Stimulated activated CD8-positive, alpha-beta memory T cell treated with anti-CD3 and anti-CD28 coated beads, Interleukin-7, amount 100 ng/mL, for 4 hours (primary cell): ENCODE measurements at places on chromosomes 4 and X.

- no peak for DNase-seq
Observed at GRCh38 chr4:38166768-38167167, 206.6 kb downstream of the PTTG2 start.

DNA sequence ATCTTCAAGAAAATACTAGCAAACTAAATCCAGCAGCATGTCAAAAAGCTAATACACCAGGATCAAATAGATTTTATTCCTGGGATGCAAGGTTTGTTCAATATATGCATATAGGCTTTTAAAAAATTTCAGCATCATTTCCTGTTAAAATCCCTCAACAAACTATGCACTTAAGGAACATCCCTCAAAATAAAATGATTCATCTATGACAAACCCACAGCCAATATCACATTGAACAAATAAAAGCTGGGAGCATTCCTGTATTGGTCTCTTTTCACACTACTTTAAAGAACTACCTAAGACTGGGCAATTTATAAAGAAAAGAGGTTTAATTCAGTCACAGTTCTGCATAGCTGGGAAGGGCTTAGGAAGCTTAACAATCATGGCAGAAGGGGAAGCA is 726.7 kb downstream of the GRXCR1 start:
- no peak for DNase-seq

DNA sequence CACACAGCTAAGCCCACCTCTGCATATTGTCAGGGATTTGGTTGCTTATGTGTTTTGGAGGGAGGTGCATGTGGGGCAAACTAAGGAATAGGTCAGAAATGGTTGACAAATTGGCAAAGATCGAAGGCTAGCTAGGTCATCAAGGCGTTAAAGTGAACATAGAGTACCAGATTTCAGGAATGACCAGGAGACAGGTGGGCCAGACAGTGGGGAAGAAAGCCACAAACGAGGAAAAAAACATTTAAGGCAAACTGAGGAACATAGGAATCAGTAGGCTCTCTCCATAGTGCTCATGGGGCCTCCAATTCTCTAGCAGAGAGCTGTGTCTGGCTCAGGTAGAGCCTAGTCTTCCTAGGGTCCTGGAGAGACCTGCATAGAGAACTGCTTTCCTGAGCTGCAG is 57.4 kb downstream of the CNGA2 start:
- no peak for DNase-seq

- no peak for DNase-seq
Observed at GRCh38 chr4:143357161-143357845, 20.6 kb downstream of the GAB1 start.

DNA sequence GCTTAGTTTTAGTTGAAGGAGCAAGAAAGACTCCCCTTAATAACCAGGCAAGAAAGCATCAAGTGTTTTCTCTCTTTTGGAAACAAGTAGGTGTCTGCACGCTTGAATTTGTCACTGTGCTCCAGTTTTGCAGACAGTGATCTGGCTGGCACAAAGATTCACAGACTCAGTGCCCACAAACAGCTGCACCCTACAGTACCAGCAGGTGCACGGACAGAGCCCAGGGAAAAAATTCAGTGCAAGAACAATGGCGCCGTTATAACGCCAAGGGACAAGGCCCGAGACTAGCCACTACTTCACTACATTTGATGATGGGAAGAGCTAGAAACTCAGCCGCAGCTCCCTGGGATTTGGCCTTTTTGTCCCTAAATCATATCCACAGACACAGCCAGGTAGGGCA is 56.0 kb downstream of the ZNF827 start:
- DNase-seq: no peak

DNA sequence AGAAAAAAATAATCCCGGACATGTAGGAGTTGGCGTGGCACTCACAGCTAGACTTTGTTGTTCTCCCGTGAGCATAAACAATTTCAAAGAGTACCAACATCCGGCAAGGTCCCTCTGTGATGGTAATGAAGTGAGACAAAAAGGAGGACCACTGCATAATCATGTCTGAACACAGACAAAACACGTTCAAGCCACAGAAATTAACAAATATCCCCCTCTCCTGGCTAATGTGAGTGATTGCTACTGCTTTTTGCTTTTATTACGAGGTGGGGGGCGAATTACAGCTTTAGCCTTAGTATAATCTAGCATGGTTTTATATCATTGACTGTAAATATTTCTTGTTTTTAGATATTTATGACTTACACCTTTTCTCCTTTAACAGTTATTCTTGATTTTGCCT is 118.5 kb downstream of the PLS3 start:
- DNase-seq: no peak

GRCh38 chr4:156738766-156739165 is 232.8 kb downstream of the PDGFC start:
- DNase-seq: no peak

- no peak for DNase-seq
Observed at GRCh38 chr4:86096373-86096772, 263.5 kb downstream of the MAPK10 start.

DNA sequence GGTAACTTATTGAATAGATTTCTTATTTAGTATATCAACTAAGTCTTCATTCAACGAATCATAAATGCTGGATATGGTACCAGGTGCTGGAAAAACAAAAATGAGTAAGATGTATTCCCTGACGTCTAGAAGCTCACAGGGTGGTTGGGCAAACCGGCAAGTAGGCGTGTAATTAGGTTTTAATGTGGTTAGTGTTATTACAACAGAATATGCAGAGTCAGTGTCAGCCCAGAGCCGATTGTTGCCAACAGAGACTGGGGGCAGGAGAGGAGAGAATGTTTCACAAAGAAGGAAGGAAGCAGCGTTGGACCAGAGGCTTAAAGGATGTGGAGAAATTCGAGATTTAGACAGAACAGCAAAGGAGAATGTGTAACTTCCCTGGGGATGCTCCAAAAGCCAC is 111.7 kb downstream of the TENM3 start:
- no peak for DNase-seq

- DNase-seq: no peak
Observed at GRCh38 chr4:19262467-19262866, 989.2 kb upstream of the SLIT2 start.

DNA sequence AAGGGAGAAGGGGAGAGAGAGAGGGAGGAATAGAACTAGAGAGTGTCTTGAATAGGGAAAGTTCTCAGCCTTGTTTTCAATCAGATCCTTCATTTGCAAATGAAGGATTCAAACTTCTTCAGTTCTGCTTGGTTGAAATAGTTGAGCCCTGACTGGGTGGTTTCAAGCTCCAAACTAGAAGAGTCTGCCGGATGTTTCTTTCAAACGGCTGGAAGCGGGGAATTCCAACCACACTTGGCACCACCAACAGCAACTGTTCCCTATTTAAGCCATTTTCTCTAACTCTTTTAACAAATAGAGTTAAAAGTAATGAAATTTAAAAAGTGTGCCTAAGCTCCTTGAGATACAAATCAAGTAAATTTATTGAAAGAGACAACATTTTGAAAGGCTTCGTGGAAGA is 67.5 kb upstream of the DDX60 start:
- DNase-seq: no peak

DNA sequence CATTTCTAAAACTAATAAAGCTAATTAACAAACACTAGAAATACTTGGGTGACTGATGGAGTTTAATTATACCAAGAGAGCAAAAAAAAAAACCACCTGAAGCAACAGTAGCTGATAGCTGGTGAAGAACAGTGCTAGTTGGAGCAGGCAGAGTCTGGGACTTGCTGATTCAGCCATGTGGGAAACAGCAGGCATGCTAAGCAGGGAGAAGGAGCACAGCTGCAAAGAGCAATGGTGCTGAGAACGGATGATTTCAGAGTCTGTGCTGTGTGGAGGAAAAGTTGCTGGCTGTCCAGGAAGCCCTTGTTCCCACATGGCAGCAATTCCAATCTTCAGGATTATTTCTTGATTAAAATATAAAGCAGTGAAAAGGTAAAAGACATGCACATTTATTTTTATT is 68.8 kb downstream of the NPY1R start:
- DNase-seq: no peak

DNA sequence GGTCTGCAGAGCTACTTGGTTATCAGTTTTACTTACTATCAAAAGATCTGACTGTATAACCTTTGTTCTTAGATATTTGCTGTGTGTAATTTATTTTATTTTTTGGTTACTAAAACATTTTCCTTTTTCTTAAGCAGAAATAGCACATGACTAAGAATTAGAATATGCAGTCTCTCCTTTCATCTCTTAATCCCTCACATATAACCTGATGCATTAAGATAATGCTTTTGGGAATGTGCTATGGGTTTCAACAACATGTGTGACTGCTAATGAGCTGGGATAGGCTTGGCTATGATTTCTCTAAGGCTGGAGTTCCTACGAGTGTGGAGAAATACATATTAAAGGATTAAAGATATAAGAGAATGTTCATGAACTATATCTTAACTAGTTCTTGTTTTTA is 41.5 kb downstream of the SHROOM3 start:
- DNase-seq: no peak

GRCh38 chrX:83509254-83509801 is 1.2 kb downstream of the POU3F4 start:
- DNase-seq: no peak

DNA sequence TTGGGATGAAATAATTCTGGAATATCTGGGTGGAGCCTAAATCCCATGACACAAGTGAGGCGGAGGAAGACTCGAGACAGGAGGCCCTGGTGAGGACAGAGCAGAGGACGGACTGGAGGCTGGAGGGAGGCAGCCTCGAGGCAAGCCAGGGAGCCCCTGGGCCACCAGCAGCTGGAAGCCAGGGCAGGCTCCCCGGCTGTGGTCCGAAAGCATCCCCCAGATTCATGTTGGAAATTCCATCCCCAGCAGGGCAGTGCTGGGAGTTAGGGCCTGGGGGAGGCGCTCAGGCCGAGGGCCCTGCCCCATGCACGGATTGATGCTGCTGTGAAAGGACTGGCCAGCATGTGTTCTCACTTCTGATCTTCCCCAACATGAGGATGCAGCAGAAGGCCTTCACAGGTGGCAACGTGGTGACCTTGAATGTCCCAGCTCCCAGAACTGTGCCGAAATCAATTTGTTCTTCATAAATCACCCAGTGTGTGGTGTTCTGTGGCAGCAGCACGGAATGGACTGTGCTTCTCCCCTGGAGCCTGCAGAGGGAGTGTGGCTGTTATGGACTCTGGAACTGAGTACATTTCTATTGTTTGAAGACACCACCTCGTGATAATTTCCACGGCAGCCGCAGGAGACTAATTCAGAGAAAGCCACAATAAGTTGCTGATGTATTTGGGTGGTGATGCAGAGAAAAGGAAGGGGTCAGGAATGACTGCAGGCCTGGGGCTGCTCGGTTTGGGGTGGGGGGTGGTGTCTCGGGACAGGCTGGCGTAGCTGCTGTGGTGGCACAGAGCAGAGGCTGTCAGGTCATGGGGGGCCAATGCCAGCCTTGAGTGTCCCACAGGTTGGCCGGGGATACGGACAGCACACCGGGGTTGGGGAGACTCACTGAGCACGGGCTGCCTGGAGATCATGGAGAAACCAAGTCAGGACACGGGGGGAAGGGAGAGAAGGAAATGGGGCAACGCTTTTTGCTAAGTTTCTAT is 56.9 kb downstream of the PCGF3 start:
- no peak for DNase-seq

- DNase-seq: no peak
Observed at GRCh38 chrX:119375561-119375960, 23.6 kb upstream of the SLC25A43 start.

DNA sequence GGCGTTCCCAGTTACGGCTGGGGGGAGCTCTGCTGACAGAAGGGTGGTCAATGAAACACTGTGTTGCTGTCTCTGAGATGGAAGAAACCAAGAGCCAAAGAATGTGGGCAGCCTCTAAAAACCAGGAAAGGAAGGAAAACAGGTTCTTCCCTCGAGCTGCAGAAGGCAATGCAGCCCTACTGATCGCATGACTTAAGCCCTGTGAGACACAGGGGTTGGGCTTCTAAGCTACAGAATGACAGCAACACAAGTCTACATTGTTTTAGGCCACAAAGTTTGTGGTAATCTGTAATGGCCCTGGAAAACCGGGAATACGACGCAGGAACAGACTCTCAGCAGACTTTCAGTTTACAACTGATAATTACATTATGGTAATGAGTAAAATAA is 38.2 kb upstream of the MTNR1A start:
- DNase-seq: no peak

DNA sequence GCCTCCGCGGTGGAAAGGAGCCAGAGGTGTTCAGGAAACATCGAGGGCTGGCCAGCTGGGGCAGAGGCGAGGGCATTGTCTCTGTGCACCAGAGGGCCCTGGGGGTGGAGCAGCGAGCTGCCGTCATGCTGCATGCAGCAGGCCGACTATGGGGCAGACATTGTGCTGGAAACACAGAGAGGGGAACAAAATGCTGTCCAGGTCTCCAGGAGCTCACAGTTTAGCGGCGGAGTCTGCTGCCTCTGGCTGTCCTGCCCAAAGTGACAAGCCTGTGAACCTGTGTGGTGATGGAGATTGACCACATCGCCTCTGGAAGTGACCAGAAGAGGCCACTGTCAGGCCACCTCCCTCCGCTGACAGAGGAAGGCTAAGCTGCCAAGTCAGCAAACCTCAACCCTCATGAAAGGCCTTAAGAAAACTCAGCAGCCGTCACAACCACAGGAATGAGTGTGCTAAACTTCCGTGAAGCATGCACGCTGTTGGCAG is 20.1 kb upstream of the SASH3 start:
- DNase-seq: peak; percentile 34

DNA sequence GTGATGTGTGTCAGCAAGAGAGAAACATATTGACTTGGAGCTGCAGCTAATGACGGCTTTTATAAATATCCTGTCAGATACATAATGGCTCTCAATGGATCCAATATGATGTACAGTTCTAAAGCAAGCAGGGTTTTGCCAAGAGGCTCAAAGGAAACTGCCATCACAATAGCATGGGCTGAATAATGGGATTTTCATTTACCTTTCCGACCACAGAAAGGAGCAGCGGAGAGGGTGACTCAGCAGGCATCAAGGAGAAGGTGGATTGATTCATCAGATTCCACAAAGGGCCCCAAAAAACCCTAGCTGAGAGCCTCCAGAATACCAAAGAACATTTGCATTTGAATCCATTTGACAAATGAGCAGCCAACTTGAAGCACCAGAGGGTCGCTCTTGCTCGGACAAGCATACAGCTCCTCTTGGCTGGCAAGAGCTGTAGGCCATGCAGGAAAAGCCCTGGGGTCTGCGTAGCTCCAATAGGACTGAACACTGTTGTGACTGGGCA is 355.7 kb upstream of the NOCT start:
- no peak for DNase-seq

- DNase-seq: no peak
Observed at GRCh38 chrX:39633293-39633692, 464.5 kb downstream of the BCOR start.
